Mammary epithelial cell (primary cell): ENCODE measurements at places on chromosomes 12 and 14. TPM values are rescaled to one million over a fixed set of nuclear protein-coding genes. Genes with fewer than 3 reads are reported as not detected.

The LRIG3 gene
- 115 TPM for total RNA-seq

The CYP27B1 gene
- total RNA-seq = 36.4 and 42.1 TPM in 2 replicates

The ANG gene
- 2.5 TPM for total RNA-seq

The GPR162 gene
- 0.17 TPM for total RNA-seq

The GPATCH2L gene
- 65.1 and 65.7 TPM in 2 replicates for total RNA-seq

The RAD9B gene
- total RNA-seq = 1.1 TPM in 2 replicates

The PPFIA2 gene
- not detected for total RNA-seq

The FOXN4 gene
- not detected for total RNA-seq

The DIO2 gene
- total RNA-seq = 1.5 TPM

The BICDL1 gene
- 10.7 TPM for total RNA-seq

The PLEKHG7 gene
- total RNA-seq = not detected in 2 replicates

The TCL1B gene
- total RNA-seq = not detected

The ERP27 gene
- not detected in 2 replicates for total RNA-seq

The C1QL4 gene
- 0.24 and 0.27 TPM in 2 replicates for total RNA-seq

The AQP6 gene
- not detected for total RNA-seq

The SERPINA9 gene
- not detected for total RNA-seq

The OR11H12 gene
- not detected in 2 replicates for total RNA-seq

The WNT1 gene
- not detected for total RNA-seq

The TBPL2 gene
- total RNA-seq = not detected

The APOLD1 gene
- 0.99 and 1.5 TPM in 2 replicates for total RNA-seq

The FAM222A gene
- total RNA-seq = 0.16 and 1.3 TPM in 2 replicates

The CLEC2A gene
- not detected in 2 replicates for total RNA-seq

The BCL2L14 gene
- not detected in 2 replicates for total RNA-seq

The SLC38A4 gene
- total RNA-seq = 0.09 and 0.37 TPM in 2 replicates

The DIO3 gene
- total RNA-seq = not detected in 2 replicates

The PTCSC3 gene
- not detected in 2 replicates for total RNA-seq

The REP15 gene
- 2.0 TPM for total RNA-seq

The TTC6 gene
- total RNA-seq = not detected in 2 replicates

The SIX4 gene
- total RNA-seq = 10.7 TPM

The CLEC1B gene
- total RNA-seq = not detected in 2 replicates

The MDGA2 gene
- not detected in 2 replicates for total RNA-seq

The DNAI7 gene
- total RNA-seq = not detected in 2 replicates

The ATL1 gene
- 21.2 TPM for total RNA-seq

The FAM186B gene
- 0.33 TPM for total RNA-seq

The SYNDIG1L gene
- total RNA-seq = not detected

The DBX2 gene
- total RNA-seq = not detected in 2 replicates

The CLEC4A gene
- total RNA-seq = 0.17 TPM

The TAS2R20 gene
- total RNA-seq = 1.4 and 1.7 TPM in 2 replicates

The OTOGL gene
- not detected in 2 replicates for total RNA-seq

The GSC gene
- 0.17 TPM for total RNA-seq

The SDS gene
- not detected for total RNA-seq

The SLC38A1 gene
- total RNA-seq = 360 TPM

The MSRB3 gene
- total RNA-seq = 56.8 TPM

The PMCH gene
- not detected in 2 replicates for total RNA-seq

The MYO1H gene
- not detected in 2 replicates for total RNA-seq

The CD4 gene
- 0.96 and 1.8 TPM in 2 replicates for total RNA-seq

The MIP gene
- not detected in 2 replicates for total RNA-seq

The GPHN gene
- total RNA-seq = 27.3 and 30.2 TPM in 2 replicates

The FAM181A gene
- not detected in 2 replicates for total RNA-seq

The TMEM63C gene
- 4.4 and 8.3 TPM in 2 replicates for total RNA-seq

The PPP1R12A gene
- total RNA-seq = 83.2 and 83.6 TPM in 2 replicates

The TAS2R14 gene
- total RNA-seq = 1.4 and 1.7 TPM in 2 replicates

The CFAP251 gene
- 25.3 and 26.8 TPM in 2 replicates for total RNA-seq

The KRT85 gene
- not detected for total RNA-seq
